ENCODE measurements at places on chromosomes 1 and 21. TPM values are rescaled to one million over a fixed set of nuclear protein-coding genes. Genes with fewer than 3 reads are reported as not detected.

Gene KPRP
- total RNA-seq = not detected

DNA sequence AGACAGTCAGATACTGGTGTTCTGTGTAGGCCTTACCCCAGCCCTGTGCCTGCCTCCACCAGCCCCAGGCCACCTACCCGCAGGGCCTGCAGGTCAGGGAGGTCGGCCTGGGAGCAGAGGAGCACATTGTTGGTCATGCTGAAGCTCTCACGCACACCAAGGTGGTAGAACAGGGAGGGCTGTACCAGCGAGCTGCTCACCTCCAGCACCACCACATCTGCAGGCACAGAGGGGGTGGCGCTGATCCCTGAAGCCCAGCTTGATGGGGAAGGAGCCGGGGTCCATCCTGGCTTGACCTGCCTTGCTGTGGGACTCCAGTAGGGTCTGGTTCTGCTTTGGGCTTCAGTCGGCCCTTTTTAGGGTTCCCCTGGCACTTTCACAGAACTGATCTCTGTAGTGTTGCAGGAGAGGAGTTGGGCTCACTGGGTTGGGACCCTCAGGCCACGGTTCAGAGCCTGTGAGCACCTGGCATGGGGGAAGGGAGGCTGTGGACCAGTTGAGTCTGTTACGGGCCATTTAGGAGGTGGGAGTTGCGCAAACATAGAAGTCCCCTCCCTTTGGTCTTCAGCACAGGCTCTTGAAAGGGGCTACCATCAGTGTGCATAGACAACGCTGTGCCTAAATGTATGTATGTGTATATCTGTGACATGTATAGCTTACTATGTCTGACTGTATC is 1.9 kb downstream of the MAP3K6 start:
- no peak for DNase-seq

DNA sequence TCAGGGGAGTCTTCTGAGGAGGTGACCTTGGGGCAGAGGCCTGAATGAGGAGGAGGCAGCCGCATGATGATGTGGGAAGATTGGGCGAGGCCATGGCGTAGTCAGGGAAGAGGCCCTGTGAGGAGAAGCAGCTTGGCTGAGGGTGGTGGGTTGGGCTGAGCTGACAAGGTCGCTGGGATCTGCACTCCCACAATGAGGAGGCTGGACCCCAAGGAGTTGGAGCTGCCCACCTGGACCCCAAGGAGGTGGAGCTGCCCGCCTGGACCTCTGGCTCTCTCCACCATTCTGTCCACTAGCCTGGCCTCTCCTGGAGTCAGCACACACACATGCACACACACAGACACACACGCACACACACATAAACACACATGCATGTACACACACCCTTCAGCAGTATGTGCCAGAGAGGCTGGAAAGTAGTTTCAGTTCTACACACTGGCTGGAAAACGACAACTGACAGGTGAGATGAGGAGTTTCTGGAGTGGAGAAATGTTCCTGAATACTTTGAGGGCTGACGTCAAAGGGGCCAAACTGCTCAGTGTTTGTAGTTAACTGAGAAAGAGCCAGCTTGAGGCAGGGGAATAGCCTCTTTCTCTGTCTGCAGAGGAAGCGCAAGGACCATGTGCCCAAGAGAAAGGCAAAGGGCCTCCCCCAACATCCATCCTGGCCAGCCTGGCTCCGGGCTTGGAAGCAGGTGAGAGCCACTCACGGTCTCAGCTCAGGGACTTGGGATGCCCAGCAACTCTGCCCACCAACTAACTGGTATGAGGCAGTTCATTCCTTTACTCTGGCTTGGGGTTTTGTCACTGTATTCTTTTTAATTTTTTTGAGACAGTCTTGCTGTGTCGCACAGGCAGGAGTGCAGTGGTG is 7.1 kb downstream of the SMPDL3B start:
- DNase-seq = no peak

- no peak for DNase-seq
Measured at GRCh38 chr1:150271291-150271959, 1.2 kb upstream of the C1orf54 start.

Gene CELA2B
- not detected for total RNA-seq

Gene CLCNKA
- not detected for total RNA-seq

DNA sequence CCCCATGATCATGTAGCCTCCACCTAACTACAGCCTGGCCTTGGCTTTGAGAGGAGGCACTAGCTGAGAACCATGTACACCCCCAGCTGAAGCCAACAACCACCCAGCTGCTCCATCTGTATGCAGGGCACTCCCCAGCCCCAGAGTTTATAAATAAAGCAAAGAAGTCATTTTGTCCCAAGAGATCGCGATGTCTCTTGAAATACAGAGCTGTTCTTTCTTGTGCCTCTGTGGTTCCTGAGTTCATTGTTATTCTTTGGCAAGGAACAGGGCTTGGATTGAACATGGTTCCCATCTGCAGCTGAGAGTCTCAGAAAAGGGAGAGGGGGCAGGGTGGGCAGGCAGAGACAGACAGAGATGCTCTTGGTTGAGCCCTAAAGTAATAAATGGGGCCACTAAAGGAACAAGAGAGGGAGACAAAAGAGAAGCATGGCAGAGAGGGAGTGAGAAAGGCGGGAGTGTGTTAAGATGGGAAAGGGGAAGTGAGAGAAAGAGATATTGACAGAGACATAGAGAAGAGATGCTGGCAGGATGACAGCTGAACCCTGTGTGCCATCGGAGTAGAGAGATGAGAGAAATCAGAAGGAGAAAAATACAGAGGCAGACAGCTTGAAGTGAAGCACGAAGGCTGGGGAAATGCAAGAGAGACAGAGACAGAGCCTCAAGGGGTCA is 63.3 kb downstream of the TNR start:
- DNase-seq = no peak

DNA sequence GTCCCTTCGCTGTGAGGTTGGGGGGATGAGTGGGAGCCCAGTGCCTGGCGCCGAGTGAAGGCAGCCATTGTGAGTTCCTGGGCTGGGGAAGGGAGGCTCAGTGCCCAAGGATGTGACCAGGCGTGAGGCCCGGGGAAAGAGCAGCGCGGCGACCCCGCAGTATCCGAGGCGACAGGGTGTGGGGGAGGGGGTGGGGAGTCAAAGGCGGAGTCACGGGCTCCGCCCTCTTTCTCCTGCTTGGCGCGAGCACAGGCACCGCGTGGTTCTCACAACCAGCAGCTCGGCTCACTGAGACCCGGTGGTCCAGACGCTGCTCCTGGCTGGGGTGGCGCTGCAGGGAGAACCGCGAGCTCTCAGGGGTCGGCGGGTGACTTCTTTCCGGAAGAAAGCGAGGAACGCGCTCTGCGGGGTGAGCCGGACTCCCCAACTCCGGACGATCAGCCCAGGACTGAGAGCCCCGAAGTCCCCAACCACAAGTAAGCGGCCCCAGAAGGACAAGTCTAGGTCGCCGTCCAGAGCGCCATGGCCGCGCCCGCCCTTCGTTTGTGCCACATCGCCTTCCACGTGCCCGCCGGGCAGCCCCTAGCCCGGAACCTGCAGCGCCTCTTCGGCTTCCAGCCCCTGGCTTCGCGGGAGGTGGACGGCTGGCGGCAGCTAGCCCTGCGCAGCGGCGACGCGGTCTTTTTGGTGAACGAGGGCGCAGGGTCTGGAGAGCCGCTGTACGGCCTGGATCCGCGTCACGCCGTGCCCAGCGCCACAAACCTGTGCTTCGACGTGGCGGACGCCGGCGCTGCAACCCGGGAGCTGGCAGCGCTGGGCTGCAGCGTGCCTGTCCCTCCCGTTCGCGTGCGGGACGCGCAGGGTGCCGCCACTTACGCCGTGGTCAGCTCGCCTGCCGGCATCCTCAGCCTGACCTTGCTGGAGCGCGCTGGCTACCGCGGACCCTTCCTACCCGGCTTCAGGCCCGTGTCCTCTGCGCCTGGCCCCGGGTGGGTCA is at the start of gene HPDL:
Gene HPDL, plus strand, starts transcription at position 269 of the 997 bp plus-strand sequence. Its CDS starts 254 bp downstream, at position 523.
- peak; percentile 36 for DNase-seq

Gene IL12RB2
- total RNA-seq = not detected

GRCh38 chr1:204287466-204287891 is 72.2 kb downstream of the PLEKHA6 start:
- no peak for DNase-seq

GRCh38 chr1:151312411-151312810 is 14.8 kb downstream of the PI4KB start:
- no peak for DNase-seq

Gene RXFP4
- total RNA-seq = not detected

DNA sequence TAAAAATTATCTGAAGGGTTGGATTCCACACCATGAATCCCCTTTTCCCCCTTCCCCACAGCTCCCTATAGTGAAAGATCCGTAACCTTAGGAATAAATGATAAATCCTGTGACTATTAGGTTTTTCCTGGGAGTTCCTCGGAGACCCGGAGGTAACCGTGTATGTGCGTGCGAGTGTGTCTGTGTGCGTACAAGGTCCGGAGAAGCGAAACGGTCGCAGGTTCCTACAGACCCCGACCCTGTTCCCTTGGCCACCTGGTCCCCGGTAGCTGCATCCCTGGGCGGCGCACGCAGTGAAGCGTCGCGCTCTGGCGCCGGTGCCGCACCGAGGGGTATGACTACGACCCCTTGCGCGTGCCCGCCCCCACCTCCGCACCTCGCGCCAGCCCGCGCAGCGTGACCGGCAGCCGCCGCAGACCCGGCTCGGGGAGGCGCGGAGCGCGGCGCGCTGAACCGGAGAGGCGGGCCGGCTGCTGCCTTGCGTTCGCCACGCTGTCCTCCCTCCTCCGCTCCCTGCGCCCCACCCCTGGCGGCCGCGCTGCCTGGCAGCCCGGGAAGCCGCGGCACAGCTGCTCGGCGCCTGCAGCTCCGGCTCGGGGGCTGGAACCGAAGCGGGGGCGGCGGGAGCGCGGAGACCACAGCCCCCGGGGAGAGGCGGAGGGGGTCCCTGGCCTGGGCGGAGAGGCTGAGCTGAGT is at the start of gene AK5:
Gene AK5, plus strand, starts transcription at position 529 of the 696 bp plus-strand sequence. CDS start 295 bp downstream, outside the sequence.
- no peak for DNase-seq

DNA sequence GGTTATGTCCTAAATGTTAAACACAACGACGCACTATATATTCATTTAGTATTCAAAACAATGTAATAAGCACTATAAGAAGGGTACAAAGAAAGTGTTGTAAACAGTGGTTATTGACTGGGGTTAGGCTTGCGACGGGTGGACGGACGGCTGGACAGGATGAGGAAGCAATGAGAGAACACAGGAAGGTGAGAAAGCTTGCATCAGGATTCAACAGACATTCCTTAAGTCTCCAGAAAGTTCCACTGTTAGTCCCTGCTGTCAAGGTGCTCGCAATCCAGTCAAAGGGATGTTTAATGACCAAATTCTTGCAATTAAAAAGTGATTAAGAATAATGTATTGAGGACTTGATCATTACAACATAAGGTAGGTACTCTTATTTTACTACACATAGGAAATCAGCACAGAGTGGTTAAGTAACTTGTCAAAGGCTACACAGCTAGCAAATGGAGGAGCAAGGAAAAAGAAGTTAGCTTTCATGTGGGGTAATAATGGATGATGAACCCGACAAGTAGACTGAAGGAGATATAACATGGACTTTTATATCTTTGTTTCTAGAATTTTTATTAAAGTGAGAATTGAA is 994 bp upstream of the ACBD6 start:
- DNase-seq = no peak

DNA sequence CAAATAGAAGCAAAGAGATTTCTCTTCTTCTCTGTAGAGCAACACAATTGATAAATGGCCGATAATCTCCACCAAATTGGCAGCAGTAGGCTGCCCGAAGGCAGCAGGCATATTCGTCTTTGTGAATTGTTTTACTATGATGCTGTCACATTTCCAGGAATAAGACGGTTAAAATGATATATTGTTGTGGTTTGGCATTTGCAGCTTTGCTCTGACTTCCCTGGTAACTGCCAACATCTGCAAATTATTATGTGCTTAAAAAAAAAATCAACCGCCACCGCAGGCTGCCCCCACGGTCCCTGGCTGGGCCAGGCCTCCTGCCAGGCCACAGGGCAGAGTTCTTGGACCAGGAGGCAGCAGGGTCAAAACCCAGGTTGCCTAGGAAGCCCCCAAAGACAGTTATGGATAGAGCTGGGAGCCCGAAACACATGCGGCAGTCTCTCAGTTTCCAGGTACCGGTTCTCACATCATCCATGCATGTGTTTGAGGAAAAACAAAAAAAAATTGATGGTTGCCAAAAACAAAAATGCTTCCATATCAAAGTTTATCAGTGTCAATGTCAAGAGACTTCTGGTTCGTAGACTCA is 179.3 kb downstream of the ETS2 start:
- DNase-seq = no peak

- no peak for DNase-seq
Measured at GRCh38 chr1:107673006-107673405, 292.0 kb downstream of the VAV3 start.

Data from NCI-H460 (cell line).